ENCODE measurements at places on chromosomes 16 and 17.

- no peak for DNase-seq
These were observed 101.8 kb downstream of the MYH11 start for GRCh38 chr16:15754821-15755534.

DNA sequence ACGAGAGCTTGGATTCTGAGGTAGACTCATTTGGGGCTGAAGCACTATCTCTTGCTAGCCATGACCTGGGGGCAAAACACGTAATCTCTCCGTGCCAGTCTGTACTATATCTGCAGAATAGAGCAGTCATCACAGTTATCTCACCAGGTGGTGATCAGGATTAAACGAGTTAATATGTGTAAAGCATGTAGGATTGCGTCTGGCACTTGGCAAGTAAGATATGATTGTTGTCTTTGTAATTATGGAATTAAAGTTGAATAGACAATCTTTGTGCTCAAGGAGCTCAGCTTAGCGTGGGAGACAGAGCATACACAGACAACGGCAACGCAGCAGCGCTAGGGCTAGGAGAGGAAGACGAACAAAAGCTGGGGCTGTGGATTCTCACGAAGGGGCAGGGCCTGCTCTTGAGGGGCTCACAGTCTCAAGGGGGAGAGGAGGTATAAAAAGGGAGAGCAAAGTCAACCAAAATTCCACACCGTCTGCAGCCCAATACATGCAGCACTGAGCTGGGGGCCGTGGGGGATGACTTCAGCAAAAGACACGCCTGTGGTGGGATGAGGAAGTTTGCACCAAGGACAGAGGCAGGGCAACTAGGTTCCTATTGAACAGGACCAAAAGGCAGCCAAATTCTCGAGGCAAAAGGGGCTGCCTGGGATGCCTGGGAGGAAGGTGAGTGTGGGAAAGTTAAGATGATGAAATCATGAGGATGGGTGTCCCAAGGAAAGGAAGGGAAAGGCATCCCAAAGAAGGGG, 68.6 kb downstream of the SDK2 start:
- no peak for DNase-seq

DNA sequence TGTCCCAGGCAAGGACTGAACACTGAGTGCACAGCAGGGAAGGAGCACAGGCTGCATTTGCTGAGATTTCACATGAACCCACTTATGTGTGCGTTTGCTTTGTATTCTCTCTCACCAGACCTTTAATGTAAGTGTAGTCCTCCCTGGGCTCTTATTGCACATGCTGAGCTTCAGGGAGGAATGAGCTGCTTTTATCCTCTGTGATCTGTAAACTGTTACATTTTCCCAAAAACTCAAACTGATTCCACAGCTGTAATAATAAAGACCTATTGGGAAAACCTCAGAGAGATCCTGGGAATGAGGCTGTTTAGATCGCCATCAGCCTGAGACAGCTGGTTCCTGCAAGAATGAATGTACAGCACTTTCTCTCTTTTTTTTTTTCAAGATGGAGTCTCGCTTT, 53.6 kb upstream of the ADORA2B start:
- DNase-seq: no peak

- DNase-seq: no peak
These were observed 93.3 kb downstream of the BRIP1 start for GRCh38 chr17:61770043-61770442.

All from activated effector memory CD4-positive, alpha-beta T cell treated with Interleukin-2 at 50 U/mL for 16 hours (primary cell).